ENCODE measurements at places on chromosomes 16 and 17.

DNA sequence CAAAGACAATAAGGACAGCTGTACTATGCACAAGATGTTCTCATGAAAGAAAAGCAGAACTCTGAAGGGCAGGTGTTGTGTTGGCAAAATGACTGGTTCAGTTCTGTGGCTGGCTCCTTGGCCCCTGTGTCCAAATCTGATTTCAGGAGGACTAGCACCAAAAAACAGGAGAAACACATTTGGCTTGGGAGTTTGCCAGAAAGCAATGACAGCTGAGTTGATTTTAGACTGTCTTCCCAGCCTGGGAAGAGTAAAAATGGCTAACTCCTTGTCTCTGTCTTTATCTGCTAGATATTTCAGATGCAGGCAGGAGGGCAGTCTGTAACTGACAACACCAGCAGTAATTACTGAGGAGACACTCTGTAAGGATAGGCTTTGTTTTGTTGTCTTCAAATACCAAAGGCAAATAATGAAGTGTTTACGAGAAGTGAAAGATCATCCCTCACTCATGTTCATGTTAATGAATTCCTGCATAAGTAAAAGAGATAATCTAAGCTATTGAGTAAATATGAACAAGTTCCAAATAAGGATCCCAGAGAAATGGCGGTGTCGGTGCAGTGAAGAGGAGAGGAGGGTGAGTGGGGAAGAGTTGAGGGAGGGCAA lies 989.0 kb downstream of the CDH11 start:
- DNase-seq, result no peak

- DNase-seq, result no peak
These were observed 156.4 kb downstream of the C16orf95 start for GRCh38 chr16:87160701-87161337.

DNA sequence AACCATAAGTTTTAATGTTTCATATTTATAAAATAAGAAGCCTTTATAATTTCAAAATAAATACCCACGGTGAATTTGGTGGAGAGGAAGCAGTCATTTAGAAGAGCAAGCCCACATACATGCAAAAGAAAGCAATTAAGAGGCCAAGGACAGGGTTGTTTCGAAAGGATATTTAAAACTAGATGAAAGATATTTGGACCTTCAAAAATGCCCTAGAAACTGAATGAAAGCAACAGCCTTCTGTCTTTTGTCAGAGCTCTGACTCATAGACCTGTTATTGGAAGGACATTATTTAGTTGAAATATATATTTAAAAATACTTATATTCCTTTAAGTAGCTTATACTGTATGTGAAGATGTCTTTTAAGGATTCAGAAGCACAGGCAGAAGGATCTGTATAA lies 8.6 kb upstream of the METTL9 start:
- DNase-seq, result no peak

DNA sequence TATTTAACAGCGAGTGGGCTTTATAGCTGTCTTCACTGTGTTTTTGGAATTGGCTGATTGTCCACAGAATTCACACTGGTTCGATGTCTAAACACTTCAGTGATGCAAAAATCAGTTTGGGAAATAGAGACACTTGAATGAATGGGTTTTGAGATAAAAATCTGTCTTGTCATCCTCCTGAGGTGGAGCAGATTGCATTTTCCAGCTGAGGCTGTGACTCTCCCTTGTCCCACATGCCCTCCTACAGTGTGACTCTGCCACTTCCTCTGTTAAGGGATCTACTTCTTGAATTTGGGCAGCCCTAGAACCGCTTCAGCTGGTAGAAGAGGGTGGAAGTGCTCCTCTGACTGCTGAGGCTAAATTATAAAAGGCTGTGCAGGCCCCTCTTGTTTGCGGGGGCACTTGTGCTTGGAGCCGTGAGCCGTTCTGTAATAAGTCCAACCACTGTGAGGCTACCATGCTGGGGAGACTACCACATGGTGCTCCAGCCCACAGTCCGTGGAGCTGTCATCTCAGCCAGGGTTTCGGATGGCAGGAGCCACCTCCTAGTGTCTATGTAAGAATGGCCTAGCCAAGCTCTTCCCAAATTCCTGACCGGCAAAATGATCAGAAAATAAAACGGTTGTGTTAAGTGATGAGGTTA lies 175.9 kb downstream of the SPECC1 start:
- no peak for DNase-seq

DNA sequence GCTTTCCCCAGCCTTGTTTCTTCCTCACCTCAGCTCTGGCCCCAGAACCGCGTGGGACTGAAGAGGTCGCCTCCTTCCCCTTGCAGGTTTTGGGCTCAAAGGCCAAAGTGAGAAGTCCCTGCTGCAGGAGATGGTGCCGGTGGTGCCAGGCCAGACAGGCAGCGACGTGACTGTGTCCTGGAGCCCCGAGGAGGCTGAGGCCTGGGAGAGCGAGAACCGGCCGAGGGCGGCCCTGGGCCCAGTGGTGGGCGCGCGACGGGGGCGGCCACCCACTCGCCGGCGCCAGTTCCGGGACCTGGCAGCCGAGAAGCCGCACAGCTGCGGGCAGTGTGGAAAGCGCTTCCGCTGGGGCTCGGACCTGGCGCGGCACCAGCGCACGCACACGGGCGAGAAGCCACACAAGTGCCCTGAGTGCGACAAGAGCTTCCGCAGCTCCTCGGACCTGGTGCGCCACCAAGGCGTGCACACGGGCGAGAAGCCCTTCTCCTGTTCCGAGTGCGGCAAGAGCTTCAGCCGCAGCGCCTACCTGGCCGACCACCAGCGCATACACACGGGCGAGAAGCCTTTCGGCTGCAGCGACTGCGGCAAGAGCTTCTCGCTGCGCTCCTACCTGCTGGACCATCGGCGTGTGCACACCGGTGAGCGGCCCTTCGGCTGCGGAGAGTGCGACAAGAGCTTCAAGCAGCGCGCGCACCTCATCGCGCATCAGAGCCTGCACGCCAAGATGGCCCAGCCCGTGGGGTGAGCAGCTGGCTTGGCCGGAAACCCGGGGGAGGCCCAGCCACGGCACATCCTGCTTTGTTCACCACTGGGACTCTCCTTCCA lies 6.0 kb downstream of the ZNF213 start:
- no peak for DNase-seq

DNA sequence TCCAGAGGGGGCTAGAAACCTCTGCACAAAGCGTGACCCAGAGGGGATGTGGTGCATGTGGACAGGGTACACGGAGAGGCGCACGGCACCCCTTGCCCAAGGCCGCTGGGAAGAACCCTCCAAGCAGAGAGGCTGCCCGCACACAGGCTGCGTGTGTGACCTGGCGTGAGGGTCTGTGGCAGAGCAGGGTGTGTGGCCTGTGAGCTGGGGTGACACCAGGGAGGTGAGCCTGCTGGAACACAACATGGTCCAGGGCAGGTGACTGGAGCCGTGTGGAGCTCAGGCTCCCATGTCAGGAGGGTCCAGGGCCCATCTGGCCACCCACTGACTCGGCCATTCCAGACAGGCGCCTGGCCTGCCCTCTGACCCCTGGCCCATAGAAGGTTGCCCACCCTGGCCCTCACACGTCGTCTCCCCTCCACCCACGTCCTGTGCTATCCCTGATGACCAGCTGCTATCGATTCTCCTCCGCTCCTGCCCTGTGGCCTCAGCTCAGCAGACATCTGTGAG lies 14.8 kb upstream of the TMEM204 start:
- no peak for DNase-seq

GRCh38 chr17:14459955-14460354 lies 159.1 kb downstream of the HS3ST3B1 start:
- no peak for DNase-seq

DNA sequence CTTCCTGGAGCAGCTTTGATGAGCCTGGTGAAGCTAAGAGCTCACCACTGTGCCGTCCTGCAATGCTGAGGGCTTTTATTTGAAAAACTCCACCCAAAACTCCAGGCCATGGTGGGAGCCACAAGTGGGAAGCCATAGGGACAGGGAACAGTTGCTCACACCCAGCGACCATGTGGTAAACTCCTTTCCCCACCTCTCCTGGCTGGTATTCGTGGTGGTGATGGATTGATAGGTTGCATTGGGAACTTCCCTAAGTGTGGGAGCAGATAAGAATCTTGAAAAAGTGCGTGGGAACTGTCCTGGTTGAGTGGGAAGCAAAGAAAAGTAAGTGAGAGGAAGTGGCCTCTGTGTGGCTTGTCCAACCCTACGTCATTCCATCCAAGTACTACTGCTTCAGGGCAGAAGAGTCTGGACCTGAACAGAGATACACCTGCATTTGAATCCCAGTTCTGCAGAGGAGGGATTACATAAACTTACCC lies at the start of gene CCL1:
TSS of gene CCL1 (minus strand) at position 51 of the 479 bp plus-strand sequence. CDS start 72 bp downstream, outside the sequence.
- no peak for DNase-seq

GRCh38 chr17:74992223-74992622 lies 4.8 kb downstream of the CDR2L start:
- no peak for DNase-seq

GRCh38 chr16:1982013-1982433 lies 754 bp upstream of the NOXO1 start:
- no peak for DNase-seq

- no peak for DNase-seq
These were observed 16.3 kb upstream of the AMZ2 start for GRCh38 chr17:68231541-68231940.

GRCh38 chr17:27413315-27413714 lies 42.9 kb upstream of the KSR1 start:
- no peak for DNase-seq

Measured in activated CD4-positive, CD25-positive, alpha-beta regulatory T cell treated with anti-CD3 and anti-CD28 coated beads, Interleukin-2, amount 50 U/mL, for 72 hours (primary cell).